LoVo (cell line): ENCODE measurements at places on chromosomes 6 and 20.

GRCh38 chr20:19327401-19327800 is 115.0 kb downstream of the SLC24A3 start:
- DNase-seq: no peak

- DNase-seq: no peak
Measured at GRCh38 chr20:50717974-50718761, 13.2 kb upstream of the PARD6B start.

- no peak for DNase-seq
Measured at GRCh38 chr20:43803276-43803675, 76.5 kb upstream of the GTSF1L start.

DNA sequence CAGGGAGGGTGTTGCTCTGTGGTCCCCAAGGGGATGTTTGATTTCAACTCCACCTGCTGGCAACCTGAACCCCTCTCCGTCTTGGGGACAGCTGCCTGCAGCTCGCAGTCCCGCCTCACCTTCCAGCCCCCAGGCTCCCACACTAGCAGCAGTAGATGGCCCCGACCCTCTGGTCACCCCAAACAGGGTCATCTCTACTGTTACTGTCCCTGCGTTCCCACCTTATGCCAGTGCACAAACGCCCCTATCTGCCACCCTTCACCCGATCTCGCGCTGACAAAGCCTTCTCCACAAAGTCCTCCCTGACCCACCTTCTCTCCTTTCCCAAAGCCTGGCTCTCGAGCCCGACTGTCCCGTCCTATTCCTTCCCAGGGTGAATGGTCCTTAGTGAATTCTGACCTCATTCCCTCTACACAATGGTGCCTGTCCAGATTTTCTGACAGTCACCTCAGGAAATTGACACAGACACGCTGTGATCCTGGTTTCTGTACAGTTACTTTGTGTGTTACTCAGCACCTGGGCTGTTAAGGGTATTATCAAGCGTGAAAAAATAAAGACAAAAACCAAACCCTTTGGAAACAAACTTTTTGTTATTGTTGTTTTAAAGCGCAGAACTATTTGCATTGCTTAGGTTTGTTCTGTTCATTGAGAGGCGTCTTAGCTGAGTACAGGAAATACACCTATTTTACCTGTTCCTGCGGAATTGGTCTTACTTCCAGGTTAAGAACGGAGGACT is 728 bp downstream of the FUT9 start:
- peak; percentile 18 for DNase-seq

- no peak for DNase-seq
Measured at GRCh38 chr20:32481311-32482142, 103.6 kb downstream of the NOL4L start.

GRCh38 chr20:13222319-13222716 is 1.2 kb downstream of the ISM1 start:
- DNase-seq: no peak

GRCh38 chr6:31769684-31770371 is 7.3 kb downstream of the VWA7 start:
- peak; percentile 46 for DNase-seq

DNA sequence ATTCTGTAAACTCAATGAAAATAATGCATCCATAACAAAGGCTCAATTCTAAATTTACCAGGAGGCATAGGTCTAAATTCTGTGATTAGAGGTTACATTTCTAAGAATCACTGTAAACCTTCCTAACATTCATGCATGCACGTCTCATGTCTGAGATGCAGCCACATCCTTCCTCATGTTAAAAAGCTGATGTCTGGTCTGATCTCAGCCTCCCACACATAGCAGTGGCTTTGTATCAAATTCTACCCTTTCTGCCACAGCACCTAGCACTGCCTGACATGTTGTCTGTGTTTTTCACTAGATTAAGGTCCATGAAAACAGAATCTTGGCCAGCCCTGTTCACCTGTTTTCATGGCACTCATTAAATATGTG is 171.1 kb downstream of the WDR27 start:
- no peak for DNase-seq

GRCh38 chr20:62101078-62101477 is 21.2 kb upstream of the LSM14B start:
- DNase-seq: no peak

GRCh38 chr6:125974214-125974866 is 12.0 kb upstream of the TRMT11 start:
- DNase-seq: peak; percentile 54

DNA sequence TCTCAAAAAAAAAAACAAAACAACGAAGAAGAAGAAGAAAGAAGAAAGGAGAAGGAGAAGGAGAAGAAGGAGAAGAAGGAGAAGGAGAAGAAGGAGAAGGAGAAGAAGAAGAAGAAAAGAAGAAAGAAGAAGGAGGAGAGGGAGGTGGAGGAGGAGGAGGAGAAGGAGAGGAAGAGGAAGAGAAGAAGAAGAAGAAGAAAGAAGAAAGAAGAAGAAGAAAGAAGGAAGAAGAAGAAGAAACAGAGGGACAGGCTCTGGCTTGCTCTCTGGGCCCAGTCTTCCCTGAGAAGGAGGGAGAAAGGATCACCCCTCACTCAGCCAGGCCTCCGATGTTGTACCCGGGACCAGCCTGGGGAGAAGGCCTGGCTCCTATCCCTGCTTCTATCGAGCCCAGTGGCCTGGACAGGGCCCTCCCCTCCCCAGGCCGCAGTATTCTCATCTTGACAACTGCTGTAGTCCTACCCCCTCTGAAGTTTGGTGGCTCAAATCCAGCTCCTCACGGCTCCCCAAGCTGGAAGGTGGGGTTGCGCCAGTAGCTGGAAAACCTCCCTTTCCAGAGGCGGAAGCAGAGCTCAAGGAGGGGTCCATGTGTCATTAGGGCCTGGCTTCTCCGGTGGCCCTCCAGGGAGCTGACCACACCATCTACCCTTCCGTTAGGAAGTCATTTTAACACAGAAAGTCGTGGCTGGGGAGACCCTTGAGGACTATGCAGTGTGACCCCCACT is 18.9 kb downstream of the C6orf132 start:
- DNase-seq: no peak

GRCh38 chr6:8414844-8415243 is 20.5 kb downstream of the SLC35B3 start:
- DNase-seq: no peak

- DNase-seq: no peak
Measured at GRCh38 chr6:142764311-142764710, 180.7 kb downstream of the HIVEP2 start.

DNA sequence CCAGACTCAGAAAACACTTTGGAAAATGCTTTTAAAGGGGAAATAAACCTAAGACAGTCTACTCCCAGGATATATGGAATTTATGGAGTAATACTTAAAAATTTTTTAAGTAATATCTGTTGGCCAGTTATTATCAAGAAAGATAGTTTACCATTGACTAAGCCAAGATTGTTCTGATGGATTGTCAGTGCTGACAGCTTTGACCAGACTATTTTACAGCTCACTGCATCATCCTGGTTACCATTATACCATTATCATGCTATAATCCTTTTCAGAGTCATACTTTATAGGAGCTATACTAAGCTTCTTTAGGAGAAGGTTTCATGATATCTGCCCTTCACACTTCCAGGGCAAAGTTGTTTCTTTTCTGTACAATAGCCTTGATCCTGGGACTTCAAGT is 16.5 kb downstream of the GTF2H5 start:
- DNase-seq: no peak

DNA sequence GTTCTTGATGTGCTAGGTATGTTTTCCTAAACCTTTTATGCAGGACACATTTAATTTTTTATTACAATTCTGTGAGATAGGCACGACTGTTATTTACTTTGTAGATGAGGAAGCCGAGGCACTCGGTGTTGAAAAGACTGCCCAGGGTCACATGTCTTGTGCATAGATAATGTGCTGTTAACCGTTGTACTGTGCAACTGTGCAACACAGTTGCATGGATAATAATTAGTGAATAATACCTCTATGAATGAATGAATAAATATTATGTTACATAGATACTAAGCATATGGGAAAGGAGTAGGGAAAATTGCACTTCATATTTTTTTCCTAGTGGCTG is 60.3 kb upstream of the DEK start:
- DNase-seq: no peak

DNA sequence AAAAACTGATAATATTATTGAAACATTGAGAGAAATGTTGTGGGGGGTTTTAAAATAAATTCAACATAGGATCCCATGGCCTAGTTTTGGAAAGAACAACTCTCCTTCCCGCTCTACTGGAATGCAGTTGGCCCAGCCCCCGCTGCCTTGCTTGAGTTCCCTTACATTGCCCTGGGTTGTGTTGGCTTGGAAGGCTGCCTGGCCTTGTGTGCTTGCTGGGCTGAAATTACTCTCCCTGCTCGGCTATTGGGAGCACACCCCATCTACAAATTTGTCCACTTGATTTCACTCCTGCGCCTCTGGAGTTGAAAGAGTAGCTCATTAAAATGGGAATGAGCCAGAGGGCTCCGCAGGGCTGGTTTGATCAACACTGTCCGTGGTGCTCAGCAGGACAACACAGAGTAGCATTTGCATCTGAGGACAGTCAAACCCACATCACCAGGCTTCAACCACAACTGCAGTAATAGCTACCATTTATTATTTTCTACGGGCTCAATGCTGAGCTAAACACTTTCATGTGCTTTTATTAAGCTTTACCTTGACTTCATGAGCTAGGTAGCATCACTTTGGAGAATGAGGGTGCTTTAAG is 35.2 kb downstream of the DOK5 start:
- DNase-seq: no peak

GRCh38 chr6:2542858-2543218 is 207.9 kb downstream of the MYLK4 start:
- DNase-seq: peak; percentile 87

DNA sequence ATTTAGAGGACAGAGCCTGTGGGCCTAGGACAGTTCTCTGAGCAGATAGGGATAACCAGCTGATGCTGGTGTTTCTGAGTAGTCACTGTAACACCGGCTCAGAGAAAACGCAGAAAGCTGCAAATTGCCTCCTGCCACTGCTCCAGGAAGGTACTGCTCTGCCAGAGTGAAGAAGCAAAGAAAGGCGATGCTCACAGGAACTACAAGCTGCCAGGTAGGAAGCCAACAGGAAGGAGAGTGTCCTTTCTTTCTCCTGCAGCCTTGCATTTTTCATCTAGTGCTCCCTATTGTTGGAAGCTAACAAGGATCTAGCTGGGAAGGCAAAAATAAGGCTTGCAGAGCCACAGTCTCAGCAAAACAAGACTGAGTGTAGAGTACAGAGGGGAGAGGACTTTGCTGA is 70.7 kb upstream of the RAB32 start:
- DNase-seq: no peak

GRCh38 chr6:149985481-149985937 is 21.8 kb downstream of the ULBP1 start:
- DNase-seq: no peak

DNA sequence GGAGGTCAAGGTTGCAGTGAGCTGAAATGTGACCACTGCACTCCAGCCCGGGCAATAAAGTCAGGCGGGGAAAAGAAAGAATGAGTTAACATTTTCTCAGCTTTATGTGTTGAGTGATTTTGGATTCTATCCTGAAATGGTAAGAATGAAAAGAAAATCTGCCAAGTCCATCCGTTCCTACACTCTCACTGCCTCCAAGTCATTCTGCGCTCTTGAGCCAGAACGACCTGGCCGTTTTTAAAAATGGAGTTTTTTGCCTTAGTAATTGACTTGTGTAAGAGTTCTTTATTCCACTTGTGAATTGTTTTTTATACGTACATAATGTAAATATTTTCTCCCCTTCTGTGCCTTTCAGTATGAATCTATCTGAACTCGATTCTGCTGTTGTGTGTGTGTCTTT is 28.7 kb downstream of the DNAJC5 start:
- no peak for DNase-seq

DNA sequence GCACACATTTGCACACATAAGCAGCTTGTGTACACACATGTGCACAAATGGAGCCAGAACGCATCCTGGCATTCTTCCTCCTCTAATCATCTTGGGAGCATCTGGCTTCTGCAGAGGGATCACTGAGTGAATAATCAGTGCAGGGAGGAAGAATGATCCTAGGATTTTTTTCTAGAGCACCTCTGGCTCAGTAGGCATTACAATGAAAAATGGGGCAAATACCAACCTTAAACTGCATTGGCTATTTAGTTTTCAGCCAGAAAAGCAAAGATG is 205.7 kb upstream of the TCF21 start:
- DNase-seq: no peak

- DNase-seq: no peak
Measured at GRCh38 chr6:131931063-131931750, 20.0 kb downstream of the CCN2 start.

DNA sequence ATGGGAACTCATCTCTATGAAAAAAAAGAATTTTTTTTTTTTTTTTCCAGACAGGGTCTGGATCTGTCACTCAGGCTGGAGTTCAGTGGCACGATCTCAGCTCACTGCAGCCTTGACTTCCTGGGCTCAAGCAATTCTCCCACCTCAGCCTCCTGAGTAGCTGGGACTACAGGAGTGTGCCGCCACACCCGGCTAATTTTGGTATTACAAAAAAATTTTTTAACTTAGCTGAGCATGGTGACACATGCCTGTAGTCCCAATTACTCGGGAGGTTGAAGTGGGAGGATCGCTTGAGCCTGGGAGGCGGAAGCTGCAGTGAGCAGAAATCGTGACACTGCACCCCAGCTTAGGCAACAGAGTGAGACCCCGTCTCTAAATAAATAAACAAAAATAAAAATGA is 7.5 kb downstream of the DEF6 start:
- no peak for DNase-seq

DNA sequence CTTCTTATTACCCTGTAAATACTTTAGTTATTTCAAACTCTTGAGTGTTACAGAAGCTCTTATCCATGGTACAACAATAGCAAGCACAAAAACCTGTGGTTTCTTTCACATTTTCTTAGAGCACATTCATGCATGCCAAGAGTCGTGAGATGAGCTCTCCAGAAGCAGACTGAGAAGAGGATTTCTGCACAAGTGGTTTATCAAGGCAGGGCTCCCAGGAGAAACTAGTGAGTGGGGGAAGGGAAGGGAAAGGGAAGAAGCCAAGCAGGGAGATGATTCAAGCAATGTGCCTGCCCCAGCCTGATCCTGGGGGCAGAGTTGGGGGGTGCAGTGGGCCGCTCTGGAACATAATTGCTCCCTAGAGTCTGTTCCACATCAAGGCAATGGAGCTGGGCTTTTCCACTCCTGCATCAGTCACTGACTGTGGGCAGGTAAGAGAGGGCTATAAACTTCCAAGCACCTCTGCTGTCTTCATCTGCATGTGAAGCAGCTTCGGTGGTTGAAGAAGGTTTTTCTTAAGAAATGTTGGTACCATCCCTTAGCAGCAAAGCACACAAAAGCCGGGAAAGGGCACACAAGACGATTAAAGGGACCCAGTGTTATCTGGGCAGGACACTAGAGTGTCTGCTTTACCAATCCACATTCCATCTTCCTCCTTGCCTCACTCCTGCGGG is 152.1 kb downstream of the PLCB4 start:
- no peak for DNase-seq

DNA sequence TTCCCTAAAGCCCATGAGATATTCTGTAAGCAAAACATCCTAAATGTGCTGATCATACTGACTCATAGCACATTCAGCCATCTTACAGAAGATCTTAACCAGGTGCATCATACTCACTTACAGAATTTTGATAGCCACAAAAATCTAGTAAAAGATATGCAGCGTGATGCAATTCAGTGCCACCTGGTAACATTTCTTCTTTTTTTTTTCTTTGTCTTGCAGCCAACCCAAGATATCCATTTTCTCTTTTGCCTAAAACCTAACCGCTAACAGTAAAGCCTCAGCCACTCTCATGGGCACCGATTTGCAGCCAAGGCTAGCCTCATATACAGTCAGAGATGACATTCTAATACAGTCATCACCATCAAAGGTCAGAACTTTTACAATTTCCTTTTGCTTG is 293.3 kb downstream of the HACE1 start:
- peak; percentile 47 for DNase-seq

- DNase-seq: no peak
Measured at GRCh38 chr20:39986173-39986904, 702.7 kb downstream of the MAFB start.
